Uterus (tissue), 4 donors: ENCODE measurements at places on chromosomes 12 and 14. TPM values are rescaled to one million over a fixed set of nuclear protein-coding genes. Genes with fewer than 3 reads are reported as not detected.
A peak's percentile ranks its signal among the peaks of the same experiment; 100 is the strongest.

- H3K27ac ChIP-seq = no peak overlapping the region
- no peaks in the 10 kb centered on the region for H3K4me1 ChIP-seq
- H3K4me3 ChIP-seq = no peak overlapping the region
These were observed 2.1 kb upstream of the PTPRQ start for GRCh38 chr12:80441921-80442320.

DNA sequence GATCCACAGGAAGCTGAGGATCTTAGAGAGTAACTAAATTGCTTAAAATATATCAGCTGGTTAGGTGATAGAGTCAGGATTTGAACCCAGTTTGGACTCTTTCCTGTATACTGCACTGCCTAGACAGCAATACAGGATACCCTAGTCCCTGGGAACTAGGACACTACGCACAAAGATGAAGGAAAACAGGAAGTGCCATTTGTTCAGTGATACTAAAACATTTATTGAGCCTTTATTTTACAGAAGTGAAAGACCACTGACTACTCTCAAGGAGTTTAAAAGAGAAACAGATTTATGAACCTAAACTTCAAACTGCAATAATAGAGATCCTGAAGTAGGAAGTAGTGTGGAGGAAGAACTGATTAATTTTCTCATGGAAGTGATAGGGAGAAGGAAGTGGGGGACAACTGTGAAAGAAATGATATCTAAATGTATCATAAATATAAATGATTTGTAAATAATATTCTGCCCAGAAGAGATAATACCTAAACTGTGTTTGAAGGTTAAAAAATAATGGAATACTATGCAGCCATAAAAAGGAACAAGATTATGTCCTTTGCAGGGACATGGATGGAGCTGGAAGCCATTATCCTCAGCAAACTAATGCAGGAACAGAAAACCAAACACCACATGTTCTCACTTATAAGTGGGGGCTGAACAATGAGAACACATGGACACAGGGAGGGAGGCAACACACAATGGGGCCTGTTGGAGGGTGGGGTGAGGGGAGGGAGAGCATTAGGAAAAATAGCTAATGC is 18.2 kb downstream of the MSRB3 start:
- H3K4me3 ChIP-seq = no peak overlapping the region
- no peak for DNase-seq
- H3K27me3 ChIP-seq = no peaks in the 10 kb centered on the region
- no peaks in the 10 kb centered on the region for H3K4me1 ChIP-seq
- no peak overlapping the region for H3K27ac ChIP-seq
- no peaks in the 10 kb centered on the region for H3K36me3 ChIP-seq

DNA sequence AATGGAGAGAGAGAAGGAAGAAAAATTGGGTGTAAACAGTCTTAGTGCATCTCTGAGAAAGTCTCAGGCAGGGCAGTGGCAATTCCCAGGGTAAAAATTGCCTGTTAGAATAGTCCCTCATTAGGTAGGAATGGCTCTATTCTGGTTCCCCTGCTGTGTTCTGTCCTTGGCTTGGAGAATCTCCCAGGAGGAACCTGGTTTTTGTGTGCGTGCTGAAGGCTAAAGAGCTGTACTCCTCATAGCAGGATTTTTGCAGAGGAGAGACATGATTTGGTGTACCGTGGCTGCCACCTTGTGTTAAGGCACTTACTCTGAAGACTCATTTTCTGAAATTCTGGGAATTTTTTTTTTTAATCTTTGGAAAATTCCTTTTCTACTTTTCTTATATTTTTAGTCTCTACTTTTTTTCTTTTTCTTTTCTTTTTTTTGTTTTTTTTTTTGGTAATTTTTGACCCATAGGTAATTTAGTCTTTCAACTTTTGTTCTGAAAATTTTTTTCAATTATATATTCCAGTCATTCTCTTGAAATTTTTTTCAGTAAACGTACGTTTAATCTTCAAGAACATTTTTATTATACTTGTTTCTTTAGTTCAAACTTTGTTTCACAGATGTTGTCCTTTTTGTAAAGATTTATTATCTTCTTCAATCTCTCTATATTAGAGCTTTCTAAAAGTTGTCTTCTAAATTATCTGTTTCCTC is 63.8 kb downstream of the FBXO33 start:
- no peak overlapping the region for H3K4me3 ChIP-seq
- DNase-seq = peak; percentile 30
- no peaks in the 10 kb centered on the region for H3K36me3 ChIP-seq
- H3K27ac ChIP-seq = no peak overlapping the region
- no peaks in the 10 kb centered on the region for H3K4me1 ChIP-seq

GRCh38 chr12:84272324-84272723 is 640.3 kb downstream of the SLC6A15 start:
- DNase-seq = no peak
- no peaks in the 10 kb centered on the region for H3K4me1 ChIP-seq
- H3K36me3 ChIP-seq = no peaks in the 10 kb centered on the region

- no peaks in the 10 kb centered on the region for H3K27me3 ChIP-seq
- H3K36me3 ChIP-seq = no peaks in the 10 kb centered on the region
- no peak for DNase-seq
- no peaks in the 10 kb centered on the region for H3K4me1 ChIP-seq
- H3K27ac ChIP-seq = no peak overlapping the region
These were observed 155.5 kb upstream of the NTF3 start for GRCh38 chr12:5276327-5276880.

- H3K36me3 ChIP-seq = no peaks in the 10 kb centered on the region
- no peaks in the 10 kb centered on the region for H3K4me1 ChIP-seq
- no peak overlapping the region for H3K4me3 ChIP-seq
- DNase-seq = no peak
- H3K27me3 ChIP-seq = no peaks in the 10 kb centered on the region
These were observed 284.3 kb downstream of the RAD51B start for GRCh38 chr14:68103853-68104252.

GON7 gene
- 16.7 TPM for total RNA-seq

ABCD2 gene
- 0.29 TPM for total RNA-seq

DNA sequence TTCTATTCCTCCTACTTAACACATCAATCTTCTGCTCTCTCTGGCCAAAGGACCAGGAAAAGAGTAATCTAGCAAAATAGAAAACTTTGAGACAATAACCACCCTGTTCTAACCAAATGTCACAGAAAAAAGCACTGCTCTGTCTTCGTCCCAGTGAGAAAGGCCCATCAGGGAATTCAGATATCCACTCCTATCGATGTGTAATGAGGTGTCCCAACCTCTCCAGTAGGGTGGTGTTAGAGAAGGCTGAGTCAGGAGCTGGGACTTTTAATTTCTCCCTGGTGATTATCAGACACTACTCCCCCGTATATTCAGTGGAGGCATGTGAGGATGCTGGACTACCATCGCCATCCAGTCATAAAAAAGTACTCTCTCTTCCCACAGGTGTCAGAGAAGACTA is 130.3 kb downstream of the TMTC3 start:
- DNase-seq = no peak
- H3K4me1 ChIP-seq = no peaks in the 10 kb centered on the region
- H3K36me3 ChIP-seq = no peaks in the 10 kb centered on the region
- peaks cover 5% of the 10 kb centered on the region for H3K27me3 ChIP-seq
- no peak overlapping the region for H3K4me3 ChIP-seq

- no peaks in the 10 kb centered on the region for H3K36me3 ChIP-seq
- no peaks in the 10 kb centered on the region for H3K27me3 ChIP-seq
- no peak overlapping the region for H3K4me3 ChIP-seq
These were observed 8.8 kb downstream of the WASHC3 start for GRCh38 chr12:102053062-102053349.

GRCh38 chr12:109720152-109720856 is 6.7 kb downstream of the FAM222A start:
- no peak overlapping the region for H3K4me3 ChIP-seq
- no peak overlapping the region for H3K27ac ChIP-seq
- H3K36me3 ChIP-seq = no peaks in the 10 kb centered on the region
- H3K27me3 ChIP-seq = no peaks in the 10 kb centered on the region

BCAT1 gene
- total RNA-seq = 221 TPM
